ENCODE measurements at places on chromosomes 4 and X. TPM values are rescaled to one million over a fixed set of nuclear protein-coding genes. Genes with fewer than 3 reads are reported as not detected.
A peak's percentile ranks its signal among the peaks of the same experiment; 100 is the strongest.

The NEUROG2 gene
- not detected for polyA plus RNA-seq

- peak; percentile 48 for DNase-seq
These were observed 291.7 kb downstream of the KCNIP4 start for GRCh38 chr4:21656832-21657231.

The SAGE1 gene
- polyA plus RNA-seq, result not detected

The DMD gene
- 3.6 TPM for polyA plus RNA-seq

Data from fibroblast of lung (primary cell).